Thymus (tissue), 14 donors: ENCODE measurements at places on chromosomes 6 and 20.

DNA sequence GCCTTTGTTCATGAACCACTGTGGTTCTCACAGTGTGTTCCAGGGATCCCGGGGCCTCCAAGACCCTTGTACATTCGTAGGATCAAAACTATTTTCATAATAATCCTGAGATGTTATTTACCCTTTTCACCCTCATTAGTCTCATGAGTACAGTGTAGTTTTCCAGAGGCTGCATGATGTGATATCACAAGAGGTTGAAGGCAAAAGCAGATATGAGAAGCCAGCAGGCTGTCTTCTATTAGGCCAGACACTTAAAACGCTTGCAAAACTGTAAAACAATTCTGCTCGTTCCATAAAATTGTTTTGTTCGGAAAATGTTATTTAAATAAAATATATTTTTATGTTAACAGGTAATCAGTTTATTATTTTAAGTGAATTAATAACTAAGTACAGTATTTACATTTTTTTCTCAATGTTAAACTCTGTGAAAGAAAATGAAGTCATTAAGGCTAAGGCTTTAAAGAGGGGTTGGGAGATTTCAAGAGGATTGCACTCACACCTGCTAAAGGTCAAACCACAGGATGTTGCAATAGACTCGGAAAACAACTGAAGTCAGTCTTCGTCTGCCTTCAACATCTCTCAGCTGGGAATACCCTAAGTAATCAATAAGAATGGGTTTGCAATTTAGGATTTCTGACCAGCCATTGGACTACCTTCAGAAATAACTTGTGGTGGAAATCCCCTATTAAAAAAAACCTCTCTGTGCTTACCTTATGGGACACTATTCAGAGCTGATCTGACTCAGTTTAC, 474.2 kb downstream of the KIF16B start:
- DNase-seq: no peak

- no peak for DNase-seq
Observed at GRCh38 chr6:134379076-134379475, 61.2 kb upstream of the SGK1 start.

DNA sequence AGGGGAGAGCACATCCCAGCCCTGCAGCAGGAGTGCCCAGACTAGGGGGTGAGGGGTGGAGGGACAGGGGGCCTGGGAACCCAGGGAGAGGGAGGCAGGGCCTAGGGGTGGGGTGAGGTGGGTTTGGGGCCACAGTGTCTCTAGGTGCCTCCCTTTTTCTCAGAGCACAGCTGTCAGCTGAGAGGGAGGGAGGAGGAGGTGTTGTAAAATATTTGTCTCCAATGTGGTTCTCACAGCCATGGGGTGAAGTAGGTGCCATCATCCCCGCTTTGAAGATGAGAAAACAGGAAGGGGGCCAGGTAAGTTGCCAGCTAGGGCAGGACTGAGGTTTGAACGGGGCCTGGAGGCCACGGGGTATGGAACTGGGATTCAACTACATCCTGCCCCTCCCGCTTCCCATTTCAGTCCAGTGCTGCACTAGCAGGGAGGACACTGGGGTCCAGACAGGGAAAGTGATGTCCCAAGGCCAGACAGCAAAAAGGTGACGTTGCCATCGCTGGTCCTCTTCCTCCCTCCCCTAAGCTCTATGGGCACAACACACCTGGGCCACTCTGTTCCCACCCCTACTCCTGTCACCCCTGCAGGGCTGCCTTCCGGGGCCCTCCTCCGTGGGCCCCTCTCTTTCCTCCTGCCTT, 20.3 kb downstream of the PACSIN1 start:
- peak; percentile 23 for DNase-seq

DNA sequence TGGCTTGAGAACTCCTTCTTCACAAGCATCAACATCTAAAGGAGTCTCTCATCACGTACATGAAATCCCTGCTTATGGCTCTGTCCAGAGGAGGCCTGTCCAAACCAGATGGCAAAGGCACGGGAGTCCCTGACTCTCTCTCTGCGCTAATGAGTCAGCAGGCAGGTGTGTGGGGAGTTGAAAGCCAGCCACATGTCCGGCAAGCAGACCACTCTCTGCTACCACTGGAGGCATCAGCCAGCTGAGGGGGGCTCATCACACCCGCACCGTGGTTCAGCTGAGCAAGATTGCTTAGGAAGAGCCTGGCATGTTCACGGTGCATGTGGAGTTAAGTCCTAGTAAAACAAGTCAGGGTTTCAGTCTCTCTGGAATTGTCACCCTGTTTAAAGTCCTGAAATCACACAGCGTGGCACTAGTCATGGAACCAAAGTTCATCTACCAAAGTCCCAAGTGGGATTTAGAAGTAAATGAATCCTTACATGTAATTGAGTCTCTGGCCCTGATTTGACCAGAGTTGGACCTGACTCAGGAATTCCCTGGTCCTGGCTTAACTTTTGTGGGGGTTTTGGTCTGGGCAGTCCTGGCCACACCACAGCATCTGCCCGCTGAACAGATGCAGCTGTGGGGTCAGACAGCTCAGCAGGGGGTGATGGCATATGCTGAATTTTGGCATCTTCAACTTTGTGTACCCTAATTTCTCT, 155.2 kb upstream of the RIN2 start:
- no peak for DNase-seq

DNA sequence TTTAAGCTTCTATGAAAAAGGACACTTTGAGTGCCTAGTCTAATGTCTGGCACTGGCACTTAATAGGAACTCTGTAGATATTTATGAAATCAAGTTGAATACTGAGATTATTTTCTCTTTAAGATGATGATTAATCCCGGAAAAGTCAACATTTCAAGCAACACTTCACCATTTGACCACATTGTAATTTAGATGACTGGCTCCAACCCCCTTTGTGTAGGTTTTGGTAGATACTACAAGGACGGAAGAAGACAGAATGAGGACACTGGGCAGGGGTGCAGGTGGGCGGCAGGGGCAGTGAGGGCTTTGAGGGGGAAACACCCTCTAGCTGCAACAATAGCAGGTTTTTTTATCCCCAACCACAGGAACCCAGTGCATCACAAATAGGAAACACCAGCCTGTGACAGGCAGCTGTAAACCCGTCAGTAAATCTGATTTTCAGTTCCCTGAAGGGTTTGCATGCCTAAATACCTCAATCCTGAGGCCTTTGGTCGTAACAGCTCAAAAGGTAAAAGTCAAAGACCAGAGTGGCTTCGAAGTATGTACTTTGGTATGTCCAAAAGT, 4.6 kb downstream of the DTNBP1 start:
- DNase-seq: peak; percentile 25

- no peak for DNase-seq
Observed at GRCh38 chr6:97465877-97466561, 183.0 kb upstream of the MMS22L start.

DNA sequence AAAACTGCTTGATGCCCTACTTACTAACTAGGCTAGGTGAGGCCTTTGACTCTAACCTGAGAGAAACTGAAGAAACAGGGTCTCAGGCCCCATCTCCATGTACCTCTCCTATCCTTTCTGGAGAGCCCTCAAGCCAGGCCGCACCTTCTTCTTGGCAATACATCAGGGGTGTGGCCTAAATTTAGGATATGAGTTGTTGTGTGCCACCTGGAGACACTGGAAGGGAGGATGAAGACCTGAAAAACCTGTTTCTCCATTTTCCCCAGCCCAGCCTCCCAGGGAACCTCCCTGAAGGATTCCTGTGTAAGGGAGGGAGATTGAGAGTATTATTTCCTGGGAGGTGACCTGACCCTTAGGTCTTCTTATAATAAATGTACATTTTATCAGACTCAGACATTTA, 3.1 kb downstream of the LY6G6D start:
- no peak for DNase-seq

DNA sequence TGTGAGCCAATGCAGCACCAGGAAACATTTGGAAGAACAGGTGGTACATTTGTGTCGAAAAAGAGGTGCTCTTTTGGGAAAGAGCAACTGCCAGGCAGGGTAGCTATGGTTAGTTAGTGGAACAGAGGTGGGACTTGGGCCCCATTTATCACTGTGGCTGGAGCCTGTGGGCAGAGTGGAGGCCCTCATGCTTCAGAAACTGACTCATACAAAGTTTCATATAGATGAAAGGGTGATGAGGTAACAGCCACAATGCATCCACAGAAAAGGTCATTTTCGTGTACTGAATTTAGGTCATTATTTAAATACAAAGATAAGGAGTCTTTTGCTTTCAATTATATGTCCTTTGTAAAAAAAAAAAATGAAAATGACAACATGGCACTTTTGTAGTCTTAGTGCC, 76.4 kb upstream of the HS3ST5 start:
- DNase-seq: no peak

DNA sequence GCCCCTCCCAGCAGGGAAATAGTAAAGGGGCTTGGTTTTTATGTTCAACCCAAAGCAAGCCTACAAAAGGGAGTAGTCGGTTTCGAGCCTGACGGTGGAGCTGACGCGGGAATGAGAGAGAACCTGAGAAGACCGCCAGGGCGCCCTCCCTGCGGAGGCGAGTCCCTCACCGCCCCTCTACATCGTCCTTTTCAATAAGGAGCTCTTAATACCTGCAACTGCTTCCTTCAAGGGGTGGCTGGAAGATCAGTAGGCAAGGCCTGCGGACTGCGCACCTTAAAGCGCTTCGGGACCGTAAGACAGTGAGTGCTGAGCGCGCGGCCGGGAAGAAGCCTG, 709 bp upstream of the ZNF76 start:
- no peak for DNase-seq
